ENCODE measurements at places on chromosomes 7 and 10.

- DNase-seq, result no peak
Measured at GRCh38 chr7:143171697-143172096, 11.5 kb upstream of the TAS2R39 start.

GRCh38 chr10:117477961-117478670, 64.4 kb upstream of the EMX2 start:
- DNase-seq, result no peak

DNA sequence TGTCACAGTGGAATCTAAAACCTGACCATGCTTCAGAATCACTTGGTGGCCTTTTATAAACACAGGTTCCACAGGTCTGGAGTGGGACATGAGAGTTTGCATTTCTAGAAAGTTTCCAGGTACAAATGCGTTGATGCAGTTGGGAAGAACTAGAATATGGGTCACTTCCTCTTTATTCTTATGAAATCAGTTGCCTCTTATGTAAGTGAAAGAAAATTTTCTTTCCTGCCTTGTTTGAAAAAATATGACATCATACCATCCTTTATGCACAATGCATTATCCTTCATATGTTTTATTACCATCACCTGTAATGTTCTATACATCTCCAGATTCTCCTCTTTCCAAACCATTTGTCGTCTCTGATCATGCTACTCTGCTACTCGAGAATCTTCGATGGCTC, 44.0 kb downstream of the PLXNA4 start:
- DNase-seq, result no peak

GRCh38 chr10:110549211-110549610, 18.3 kb upstream of the SMC3 start:
- no peak for DNase-seq

- DNase-seq, result no peak
Measured at GRCh38 chr7:131328377-131329175, 900 bp downstream of the MKLN1 start.

GRCh38 chr7:23971031-23971430, 261.0 kb downstream of the STK31 start:
- DNase-seq, result no peak

DNA sequence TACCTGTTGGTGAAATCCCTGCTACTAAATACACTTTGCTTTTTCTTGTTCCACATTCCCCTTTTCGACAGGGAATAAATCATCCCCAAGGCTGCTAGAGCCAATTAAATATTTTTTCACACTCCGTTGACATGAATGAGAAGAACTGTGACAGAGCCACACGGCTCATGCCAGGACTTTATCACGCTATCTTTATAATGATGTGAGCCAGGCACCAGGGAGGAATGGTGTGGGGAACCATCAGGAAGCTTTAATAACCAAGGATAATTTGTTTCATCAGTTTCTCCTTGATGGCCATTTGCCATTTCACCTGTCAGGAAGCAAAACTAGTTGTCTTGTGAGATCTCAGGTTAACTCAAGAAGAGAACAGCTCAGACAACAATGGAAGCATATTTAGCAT, 193.0 kb upstream of the C7orf33 start:
- no peak for DNase-seq

DNA sequence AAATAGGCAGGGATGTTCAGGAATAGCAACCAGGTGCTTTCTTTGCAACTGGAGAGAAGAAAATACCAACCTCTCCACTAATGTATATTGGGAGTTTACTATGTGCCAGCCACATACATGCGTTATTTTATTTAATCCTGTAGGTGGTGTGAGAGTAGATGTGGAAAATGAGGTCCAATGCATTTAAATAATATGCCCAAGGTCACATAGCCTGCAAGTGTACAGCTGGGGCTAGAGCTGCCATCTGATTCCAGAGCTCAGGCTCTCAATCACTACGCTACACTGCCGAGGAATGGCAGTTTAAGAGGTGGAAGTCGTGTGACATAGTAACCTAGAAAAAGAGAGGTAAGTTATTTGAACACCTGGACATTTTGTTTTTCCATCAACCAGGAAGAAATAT, 277.0 kb downstream of the EXOC4 start:
- no peak for DNase-seq

- no peak for DNase-seq
Measured at GRCh38 chr10:113872139-113873030, 17.9 kb downstream of the NHLRC2 start.

DNA sequence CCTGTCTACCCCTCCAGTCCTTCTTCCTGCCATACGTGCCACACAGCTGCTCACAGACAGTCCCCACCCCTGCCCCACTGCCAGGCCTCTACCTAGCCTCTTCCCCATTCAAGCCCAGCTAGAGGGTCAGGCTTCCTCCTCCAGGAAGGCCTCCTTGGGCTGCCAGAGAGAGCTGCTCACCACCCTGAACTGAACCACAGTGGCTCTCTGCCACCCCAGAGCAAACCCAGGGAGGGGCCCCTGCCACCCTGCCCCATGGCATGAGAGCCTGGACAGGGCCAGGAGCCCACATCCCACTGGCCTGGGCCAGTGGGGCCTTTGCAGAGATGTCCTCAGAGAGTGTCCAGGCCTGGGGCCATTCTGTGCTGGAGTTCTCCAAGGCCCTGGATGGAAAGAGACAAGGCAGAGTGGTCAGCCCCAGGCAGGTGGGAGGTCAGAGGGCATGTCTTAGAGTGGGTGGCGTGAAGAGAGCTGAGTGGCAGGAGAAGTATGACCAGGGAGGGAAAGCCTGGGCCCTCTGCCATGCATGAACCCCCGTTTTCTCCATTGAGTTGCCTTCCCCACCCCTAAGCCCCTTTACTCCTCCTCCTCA, 40.4 kb downstream of the TMEM270 start:
- DNase-seq, result no peak

GRCh38 chr10:129880191-129880870, 83.7 kb downstream of the EBF3 start:
- no peak for DNase-seq

- DNase-seq, result no peak
Measured at GRCh38 chr10:84262190-84262956, 17.5 kb downstream of the RGR start.

GRCh38 chr10:124619195-124619594, 125.0 kb downstream of the FAM53B start:
- no peak for DNase-seq

DNA sequence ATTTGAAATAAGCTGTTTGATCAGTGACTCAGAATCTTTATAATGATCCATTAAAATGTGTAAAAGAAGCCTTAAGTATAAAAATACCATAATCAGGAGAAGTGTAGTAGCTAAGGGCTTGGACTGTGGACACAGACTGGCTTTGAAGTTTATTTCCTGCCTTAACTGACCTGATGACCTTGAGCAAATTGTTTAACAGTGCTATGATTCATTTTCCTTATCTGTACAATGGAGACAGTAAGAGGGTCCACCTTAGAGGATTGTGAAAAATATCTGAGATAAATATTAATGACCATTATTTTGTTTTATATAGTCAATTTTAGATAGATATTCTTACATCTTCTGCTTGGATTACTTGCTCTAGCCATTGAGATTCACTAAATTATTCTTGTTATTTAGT, 13.3 kb upstream of the RPA3 start:
- no peak for DNase-seq

DNA sequence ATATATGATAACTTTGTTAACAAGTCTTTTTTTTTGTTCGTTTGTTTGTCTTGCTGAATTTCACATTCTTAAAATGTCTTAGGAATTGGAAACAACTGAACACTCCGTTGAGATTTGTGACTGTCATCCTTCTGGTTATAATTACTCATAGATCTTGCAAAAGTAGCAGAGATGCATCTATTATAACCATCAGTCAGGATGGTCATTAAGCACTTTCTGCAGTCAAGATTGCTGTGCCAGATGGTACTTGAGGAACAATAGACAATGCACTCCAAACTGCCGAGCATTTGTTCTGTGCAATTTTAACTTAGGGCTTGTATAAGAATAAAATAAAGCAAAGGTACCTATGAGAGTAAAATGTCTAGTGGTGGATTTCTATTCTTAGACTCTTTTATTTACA, 710.1 kb upstream of the KCND2 start:
- DNase-seq, result no peak

DNA sequence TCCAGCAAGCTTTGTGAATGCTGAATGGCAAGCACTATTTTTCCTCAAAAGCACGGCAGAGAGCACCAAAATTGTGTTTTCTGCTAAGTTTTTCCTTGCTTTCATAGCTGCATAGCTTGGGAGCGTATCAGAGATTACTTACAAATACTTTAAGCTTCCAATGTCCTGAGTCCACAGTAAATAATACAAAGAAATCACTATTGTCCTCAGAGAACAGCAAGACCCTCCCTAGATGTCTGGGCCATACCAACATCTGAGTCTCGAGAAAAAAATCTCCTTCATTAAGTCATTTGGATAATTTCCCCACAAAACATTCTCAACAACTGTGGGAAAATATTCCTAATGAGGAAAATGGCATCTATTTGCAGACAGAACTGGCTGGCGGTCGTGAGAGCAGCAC, 41.7 kb downstream of the SGMS1 start:
- no peak for DNase-seq

DNA sequence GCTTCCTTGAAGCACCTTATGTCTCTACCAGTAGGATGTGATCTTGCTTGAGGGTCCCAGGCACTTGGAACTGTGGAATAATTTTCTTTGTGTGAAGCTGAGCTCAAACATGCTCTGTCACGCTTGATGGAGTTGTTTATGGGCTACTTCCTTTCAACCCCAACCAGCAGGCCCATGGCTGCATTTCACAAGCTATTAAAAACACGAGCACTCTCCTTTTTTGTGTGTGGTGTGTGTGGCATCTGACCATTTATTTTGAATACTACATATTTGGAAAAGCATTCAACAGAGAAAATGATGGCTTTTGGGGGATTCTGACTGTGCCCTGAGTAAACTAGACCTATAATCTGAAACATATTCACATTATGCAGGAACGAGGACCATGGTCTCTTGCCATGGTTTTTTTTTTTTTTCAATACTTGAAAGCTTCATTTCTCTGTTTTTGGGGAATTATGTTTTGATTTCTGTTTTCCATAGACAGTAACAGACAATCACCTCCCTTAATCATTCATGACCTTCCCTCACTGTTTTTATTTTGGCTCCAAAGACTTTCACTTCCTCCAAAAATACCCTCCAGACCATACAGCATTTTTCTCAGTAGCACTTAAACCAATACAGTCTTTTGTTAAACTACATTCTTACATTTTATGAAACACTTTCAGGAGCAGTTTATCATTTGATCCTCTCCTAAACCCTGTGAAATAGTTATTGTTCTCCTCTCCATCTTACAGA, 233.6 kb upstream of the BMPER start:
- DNase-seq, result no peak

DNA sequence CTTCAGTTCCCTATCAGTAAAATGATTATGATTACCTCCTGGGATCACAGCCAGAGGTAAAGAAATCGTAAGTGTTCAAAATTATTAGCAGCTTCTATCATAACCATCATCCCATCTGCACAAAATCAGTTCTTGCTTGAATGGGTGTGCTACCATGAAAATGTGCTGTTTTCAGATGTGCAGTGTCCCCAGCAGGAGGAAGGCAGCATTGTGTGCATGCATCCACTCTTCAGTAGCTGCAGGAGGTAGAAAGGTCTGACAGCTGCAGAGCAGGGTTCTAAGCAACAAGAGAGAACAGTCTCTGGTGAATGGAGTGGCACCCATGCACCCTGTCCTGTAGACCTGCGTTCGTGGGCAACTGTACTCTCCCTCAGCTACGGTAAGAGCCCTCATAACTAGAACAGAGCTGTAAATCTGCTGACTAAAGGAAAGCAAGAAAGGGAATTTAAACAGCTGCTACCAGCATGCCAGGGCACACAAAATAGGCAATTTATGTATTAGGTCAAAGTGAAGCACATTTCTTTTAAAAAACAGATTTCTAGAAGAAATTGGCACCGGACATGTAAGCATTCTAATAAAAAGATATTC, 21.2 kb downstream of the VSTM2A start:
- no peak for DNase-seq

DNA sequence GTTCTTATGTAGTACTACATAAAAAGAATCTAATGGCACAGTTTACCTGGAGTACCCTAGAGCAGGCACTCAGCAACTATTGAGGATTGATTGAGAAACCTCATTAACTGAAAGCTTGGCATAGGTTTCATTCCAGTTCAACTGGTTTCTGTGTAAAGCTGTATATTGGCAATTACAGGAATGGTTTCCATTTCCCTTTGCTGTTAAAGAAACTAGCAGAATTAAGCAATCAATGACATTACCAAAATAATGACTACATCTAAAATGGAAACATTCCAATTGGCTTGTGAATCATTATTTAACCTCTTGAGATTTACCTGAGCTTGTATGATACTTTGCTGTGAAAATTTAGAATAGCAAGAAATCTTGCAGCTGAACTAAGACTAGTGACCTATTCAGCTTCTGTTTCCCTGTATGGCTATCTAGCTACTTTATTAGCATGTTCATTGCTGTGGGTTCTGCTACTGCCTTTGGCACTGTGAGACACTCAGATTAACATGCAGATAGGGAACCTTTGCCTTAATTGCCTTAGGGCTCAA, 33.5 kb upstream of the CADPS2 start:
- DNase-seq, result no peak

DNA sequence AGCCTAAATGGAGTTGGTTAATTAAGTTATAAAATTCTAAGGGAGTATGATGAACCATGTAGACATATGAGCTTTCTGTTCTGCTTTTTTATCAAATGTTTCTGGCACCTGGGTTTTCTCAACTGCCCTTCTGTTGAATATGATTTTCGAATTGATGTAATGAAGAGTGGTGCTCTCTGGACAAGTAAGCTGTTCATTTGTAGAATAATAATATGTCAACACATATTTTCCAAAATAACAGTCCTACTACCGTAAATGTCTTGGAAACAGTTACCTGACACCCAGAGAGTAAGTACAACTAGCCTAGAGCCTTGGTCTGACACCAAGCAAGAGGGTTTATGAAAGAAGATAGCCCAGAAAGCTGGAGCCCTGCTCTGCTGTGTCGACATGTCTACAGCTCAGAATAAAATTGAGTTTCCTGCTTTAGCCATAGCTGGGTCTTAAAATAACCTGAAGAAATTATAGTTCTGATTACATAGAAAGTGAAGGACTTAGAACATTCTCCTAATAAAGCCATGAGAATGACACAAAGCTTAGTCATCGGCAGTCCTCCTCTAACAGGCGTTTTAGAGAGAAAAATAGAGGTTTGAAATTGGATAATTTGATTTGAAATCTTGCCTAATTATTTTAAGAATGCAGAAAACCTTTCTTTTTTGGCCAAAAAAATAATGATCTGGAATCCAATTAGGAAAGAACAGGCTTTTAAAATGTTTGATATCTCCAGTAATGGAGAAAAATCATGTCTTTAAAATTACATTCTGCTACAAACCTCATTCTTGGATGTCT, 25.1 kb downstream of the HDAC9 start:
- DNase-seq, result no peak

GRCh38 chr10:48343921-48344598, 37.6 kb downstream of the MAPK8 start:
- DNase-seq, result no peak

- no peak for DNase-seq
Measured at GRCh38 chr7:19305698-19306097, 160.5 kb upstream of the FERD3L start.

DNA sequence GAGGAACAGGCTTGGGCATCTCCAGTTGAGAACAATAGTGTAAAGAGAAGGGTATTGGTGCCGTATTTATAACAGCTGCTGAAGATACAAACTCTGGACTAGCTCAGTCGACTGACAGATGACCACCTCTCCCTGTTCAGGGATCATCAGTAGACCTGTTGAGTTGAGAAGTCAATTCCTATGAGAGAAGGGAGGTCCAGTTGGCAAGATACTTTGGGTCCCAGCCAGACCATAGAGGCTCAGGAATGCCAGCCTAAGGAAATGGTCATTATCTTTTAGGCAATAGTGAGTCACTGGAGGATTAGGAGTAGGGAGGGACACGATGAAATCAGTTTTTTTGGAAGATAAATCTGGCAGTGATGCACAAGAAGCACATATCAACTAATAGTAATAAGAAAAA, 202.9 kb downstream of the TRIL start:
- no peak for DNase-seq

Measured in stimulated activated CD8-positive, alpha-beta memory T cell treated with anti-CD3 and anti-CD28 coated beads, Interleukin-15, amount 100 ng/mL, for 24 hours (primary cell).